ENCODE measurements at places on chromosomes 4 and X. TPM values are rescaled to one million over a fixed set of nuclear protein-coding genes. Genes with fewer than 3 reads are reported as not detected.
A peak's percentile ranks its signal among the peaks of the same experiment; 100 is the strongest.

The GABRG1 gene
- total RNA-seq = 0.16 TPM

- no peak for DNase-seq
These were observed 45.8 kb downstream of the TACR3 start for GRCh38 chr4:103673983-103674382.

- peak; percentile 59 for DNase-seq
These were observed 2.5 kb downstream of the POU3F4 start for GRCh38 chrX:83510510-83511062.

The CFAP47 gene
- not detected for total RNA-seq

The NUDT6 gene
- 5.5 TPM for total RNA-seq

GRCh38 chr4:112895811-112896608, 153.4 kb upstream of the ANK2 start:
- no peak for DNase-seq

GRCh38 chrX:138345801-138346200, 365.7 kb downstream of the FGF13 start:
- DNase-seq = no peak

DNA sequence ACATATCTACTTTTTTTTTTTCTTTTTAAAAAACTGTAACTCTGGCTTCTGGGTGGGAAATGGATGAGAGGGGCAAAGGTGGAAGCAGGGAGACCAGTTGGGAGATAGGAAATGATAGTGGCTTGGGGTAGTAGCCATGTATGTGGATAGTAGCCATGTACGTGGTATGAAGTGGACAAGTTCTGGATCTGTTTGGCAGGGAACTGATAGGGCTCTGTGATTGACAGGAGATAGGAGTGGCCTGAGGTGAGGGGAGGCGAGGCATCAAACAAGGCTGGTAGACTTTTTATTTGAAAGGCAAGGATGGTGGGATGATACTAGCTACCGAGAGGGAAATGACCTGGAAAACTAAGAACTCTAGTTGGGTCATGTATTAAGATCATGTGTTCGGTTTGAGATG, 117.8 kb downstream of the AFF1 start:
- no peak for DNase-seq

GRCh38 chr4:59704616-59705015, 1495.5 kb upstream of the ADGRL3 start:
- DNase-seq = no peak

The UGT2B10 gene
- not detected for total RNA-seq

The STPG2 gene
- total RNA-seq = 0.19 TPM

The FGF5 gene
- total RNA-seq = not detected

DNA sequence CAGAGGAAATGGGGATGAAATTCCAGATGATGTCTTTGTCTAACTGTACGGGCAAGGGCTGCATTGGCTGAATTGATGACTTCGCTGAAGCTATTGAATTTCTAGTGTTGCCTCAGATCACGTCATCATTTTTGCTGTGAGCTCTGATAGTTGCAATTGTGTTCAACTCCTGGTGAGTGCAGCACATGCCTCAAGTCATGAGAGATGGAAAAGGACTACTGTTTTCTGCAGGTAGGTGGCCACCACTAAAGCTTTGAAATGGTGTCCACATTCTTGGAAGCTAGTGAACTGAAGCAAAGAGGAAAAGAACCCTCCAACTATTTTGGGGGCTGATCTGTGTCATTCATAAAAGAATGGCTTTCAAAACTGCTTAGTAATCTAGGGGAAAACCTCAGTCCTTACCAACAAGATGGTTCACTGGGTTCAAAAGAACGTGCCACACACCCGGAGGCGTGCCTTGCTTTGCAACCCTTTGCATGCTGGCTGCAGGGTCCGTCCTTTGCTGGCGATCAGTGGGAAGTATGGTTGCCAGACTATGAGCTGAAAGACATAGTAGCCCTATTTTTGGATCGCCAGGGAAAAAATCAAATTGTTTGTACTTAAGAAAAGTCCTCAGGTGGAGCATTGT, 88.1 kb upstream of the STOX2 start:
- DNase-seq = no peak

DNA sequence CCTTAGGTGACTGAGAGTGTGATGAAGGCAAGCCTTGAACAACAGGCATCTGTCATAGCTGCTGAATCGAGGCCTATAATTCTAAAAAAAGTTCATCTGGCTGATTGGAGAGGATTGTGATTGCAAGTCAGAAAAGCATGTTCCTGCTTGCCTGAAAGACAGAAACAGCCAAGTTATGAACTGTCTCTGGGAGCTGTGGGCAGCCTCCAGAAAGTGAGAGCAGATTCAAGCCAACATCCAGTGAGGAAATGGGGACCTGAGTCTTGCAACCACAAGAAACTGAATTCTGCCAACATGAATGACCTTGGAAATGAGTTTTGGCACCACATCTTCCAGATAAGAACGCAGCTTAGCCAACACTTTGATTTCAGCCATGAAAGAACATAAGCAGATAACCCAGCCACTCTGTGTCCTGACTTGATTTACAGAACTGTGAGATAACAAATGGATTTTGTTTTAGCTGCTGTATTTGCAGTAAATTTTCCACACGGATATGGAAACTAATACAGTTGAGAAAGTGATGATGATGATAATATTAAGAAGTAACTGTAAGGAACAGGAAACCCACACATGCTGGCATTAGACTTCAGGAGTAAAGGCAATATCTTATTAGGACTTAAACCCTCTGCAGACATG, 240.3 kb upstream of the NDST3 start:
- no peak for DNase-seq

- peak; percentile 77 for DNase-seq
These were observed 76.0 kb upstream of the MXD4 start for GRCh38 chr4:2337896-2338295.

The AKAP14 gene
- not detected for total RNA-seq

The ADH1A gene
- 11.8 TPM for total RNA-seq

DNA sequence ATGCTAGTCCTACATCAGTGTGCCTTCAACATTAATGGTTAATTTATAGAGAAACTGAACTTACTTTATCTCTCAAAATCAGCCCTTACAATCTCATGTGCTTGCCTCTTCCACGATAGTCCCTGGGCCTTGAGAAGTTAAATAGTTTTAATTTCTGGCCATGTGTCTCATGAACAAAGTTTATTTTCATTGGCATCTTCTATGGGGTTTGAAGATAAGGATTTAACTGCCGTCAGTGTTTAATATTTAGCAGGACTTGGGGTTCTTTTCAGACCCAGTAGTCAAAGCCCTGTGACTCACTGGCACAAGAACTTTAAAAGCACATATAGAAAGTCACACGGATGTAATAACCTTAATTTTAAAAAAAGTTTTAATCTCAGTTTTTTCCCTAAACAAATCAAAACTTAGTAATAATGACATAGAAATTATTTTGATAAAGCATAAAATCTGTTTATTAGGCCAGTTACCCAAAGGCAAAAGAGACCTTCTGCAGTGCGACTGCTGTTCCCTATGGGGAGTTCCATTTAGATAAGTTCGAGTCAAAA, 10.1 kb upstream of the MPP1 start:
- DNase-seq = no peak

The PDE5A gene
- total RNA-seq = 8.3 TPM

- no peak for DNase-seq
These were observed 59.3 kb downstream of the CNGA2 start for GRCh38 chrX:151793886-151794285.

GRCh38 chrX:38679695-38680094, 118.4 kb downstream of the TSPAN7 start:
- no peak for DNase-seq

The GAGE12F gene
- not detected for total RNA-seq

GRCh38 chrX:106917830-106918500, 2.2 kb upstream of the CLDN2 start:
- no peak for DNase-seq

DNA sequence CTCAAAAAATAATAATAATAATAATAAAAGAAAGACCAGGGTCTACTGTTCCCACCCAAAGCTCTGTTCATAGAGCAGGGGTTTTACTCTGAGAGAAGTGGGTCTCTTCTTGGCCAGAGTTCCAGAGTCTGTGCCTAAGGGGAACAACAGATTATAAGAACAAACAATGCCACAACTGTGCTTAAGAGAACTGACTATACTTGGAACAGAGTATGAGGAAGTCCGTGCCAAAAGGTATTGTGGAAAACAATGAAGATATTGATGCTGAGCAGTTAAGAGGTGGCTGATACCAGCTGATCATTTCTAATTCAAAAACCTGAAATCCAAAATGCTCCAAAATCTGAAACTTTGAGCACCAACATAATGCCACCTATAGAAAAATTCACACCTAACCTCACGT, 229.6 kb downstream of the FBXO8 start:
- no peak for DNase-seq

The ZGRF1 gene
- 2.2 TPM for total RNA-seq

DNA sequence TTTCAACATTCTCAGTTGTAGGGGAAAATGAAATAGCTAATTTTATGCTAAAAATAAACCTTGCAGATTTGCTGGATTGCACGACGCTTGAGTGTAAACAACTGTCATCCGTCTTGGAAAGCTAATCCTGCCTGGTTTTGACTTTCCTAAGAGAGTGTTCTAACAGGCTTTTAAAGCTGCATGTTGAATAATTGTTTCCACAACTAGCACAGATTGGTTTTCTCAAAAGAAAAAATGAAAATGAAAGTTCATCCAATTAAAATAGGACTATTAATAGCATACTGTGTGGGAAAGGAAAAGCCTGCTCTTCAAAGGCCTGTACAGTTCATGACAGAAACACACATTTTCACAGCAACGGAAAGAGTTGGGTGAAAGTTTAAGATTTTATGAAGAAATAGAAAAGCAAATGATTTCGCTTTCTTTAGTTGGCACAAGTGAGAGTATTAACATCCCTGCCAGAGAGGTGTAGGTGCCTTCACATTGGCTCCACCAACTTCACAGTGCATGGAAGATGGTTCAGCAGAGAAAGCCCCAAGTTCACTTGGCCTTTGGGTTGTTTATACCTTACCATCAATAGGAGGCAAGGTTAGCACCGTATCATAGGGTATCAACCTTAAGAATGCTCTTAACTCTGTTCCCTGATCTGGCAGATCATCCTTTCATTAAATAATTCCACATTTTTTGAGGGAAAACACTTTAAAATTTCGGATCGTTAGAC, 140.0 kb upstream of the GUCY1A1 start:
- no peak for DNase-seq

GRCh38 chr4:81751531-81752289, 280.0 kb upstream of the RASGEF1B start:
- no peak for DNase-seq

- DNase-seq = no peak
These were observed 25.3 kb downstream of the RNF150 start for GRCh38 chr4:141107927-141108326.

DNA sequence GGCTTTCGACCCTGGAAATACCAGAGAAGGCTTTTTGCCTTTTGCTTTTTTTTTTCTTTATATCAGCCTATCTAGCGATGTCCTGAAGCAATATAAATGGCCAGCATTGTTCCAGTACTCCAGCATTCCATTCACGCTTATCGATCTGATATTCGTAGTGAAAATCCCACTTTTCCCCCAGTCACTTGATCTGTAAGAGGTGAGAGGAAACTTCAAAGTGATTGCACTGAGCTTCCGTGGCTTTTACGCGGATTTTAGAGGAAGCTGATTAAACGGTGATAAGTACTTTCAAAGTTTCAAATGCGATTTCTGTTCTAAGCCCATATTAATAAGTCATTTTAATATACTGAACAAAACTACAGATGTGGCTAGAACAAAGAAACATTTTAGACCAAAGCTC, 725.5 kb downstream of the TRIML1 start:
- DNase-seq = no peak

DNA sequence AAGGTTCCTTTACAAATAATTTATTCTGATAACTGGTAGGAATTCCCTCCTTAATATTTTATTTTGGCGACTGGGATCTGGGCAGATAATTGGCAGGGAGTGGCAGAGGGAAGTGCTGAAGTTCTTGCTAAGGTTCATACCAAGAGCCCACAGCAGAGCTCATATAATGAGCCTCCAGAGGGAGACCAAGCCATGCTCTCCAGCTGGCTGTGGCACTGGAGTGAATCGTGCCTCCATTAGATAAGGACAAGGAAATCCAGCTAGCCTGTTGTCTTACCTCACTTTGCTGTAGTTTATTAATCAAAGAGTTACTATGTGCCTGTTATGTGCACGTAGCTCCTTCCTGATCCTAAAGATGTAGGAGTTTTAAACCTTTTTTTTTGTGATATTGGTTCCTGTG, 1.3 kb downstream of the ASB12 start:
- DNase-seq = no peak

GRCh38 chr4:119715490-119716445, 87.2 kb upstream of the PDE5A start:
- no peak for DNase-seq

DNA sequence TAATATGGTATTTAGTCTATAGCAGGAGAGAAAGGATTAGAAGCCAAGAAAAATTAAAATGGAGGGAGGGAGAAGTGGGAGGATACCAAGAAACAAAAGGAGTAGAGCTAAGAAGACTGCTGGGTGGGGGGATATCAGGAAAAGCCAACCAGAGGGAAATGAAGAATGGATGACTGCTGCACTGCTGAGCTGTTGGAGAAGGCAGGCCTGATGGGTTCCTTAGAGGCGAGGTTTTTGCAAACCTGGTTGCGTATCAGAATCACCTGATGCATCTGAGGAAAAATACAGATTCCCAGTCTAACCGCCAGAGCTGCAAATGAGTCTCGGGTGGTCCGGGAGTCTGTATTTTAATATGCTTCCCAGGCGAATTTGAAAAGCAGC, 1.5 kb downstream of the PGRMC1 start:
- no peak for DNase-seq

DNA sequence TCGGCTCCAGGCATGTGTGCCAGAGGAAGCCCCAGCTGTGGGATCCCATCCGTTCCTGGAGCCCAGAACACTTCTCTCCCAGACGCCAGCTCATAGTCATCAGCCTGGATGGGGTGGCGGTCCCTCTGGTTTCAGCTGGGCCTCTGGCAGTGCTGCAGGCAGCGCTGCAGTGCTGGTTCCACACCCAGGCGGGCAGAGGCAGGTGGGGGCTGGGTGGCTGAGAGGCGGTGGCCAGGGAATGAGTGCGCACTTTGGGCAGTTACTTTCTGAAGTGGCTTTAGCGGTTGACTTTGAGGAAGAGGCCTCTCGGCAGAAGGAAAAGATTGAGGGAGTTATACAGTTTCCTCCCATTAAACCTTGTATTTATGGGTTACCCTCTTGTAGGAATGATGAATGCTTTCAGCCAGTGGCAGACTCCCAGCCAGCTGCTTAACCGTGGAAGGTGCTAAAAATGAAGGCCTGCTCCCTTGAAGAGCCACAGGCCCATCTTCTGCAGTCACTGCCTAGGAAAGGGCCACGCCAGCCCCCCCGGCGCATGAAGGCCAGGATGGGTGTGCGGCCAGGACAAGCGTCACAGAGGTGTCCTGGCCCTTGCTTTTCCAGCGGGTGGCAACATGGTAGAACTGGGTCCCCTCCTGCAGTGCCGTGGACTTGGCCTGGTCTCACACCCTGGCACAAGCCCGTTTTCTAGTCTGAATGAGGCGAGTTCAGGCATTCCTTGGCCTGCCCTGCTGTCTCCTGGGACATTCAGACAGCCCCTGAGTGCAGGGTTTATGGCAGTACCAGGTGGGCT, 9.9 kb downstream of the TADA2B start:
- no peak for DNase-seq

The PPARGC1A gene
- total RNA-seq = 9.7 TPM
